ENCODE measurements at places on chromosomes 2 and 18.
A peak's percentile ranks its signal among the peaks of the same experiment; 100 is the strongest.

GRCh38 chr18:22560275-22560610, 142.5 kb upstream of the CTAGE1 start:
- no peak for DNase-seq

- DNase-seq: peak; percentile 69
These were observed 17.0 kb downstream of the THNSL2 start for GRCh38 chr2:88187038-88187676.

DNA sequence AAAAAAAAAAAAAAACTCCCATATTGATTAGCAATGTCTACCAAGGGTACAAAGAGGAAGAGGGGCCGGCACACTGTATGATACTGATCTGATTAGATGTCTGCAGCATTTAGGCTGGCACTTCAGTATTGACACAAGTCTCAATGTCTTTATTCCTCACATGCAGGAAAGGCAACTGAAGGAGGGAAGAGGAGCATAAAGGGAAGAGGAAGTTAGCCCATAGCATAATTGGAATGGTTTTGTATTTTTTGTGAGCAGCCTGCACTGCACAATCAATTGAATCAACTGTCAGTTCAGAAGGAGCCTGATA, 79.0 kb downstream of the DNER start:
- no peak for DNase-seq

DNA sequence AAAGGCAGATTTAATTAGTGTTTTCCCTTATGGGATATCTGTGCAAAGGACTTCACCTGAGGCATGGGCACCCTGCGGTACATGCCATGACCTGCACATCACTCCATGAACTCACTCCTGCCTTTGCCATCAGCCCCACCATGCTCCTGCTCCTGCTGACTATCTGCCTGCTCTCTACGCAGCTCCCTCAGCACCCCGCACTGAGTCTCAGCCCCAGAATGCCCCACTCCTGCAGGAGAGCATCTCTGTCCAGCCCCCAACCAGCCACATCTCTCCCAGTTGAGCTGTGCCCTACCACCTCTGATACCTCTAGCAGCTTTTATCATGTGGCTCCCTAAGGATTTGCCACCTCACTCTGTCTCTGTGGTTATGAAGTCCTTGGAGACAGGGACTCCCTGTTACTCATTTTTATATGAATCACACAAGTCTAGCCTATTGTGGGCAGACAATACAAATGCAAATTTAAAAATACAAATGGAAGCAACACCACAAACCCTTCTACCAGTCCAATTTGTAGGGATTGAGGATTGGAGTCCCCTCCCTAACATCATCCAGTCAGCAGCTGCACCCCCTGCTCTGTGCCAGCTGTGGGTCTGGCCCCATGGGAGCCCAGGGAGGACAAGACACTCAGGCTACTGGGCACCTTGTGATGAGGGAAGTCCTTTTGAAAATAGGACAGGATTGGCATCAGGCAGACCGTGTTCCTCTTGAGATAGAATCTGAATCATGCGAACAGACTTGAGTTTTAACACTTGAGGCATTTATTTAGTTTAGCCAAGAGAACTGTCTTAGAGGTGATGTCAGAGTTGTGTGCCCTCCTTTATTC, 689.6 kb upstream of the HS6ST1 start:
- peak; percentile 43 for DNase-seq

GRCh38 chr2:196653843-196654242, 14.3 kb downstream of the CCDC150 start:
- no peak for DNase-seq

GRCh38 chr2:121831841-121832240, 76.4 kb downstream of the TSN start:
- no peak for DNase-seq

DNA sequence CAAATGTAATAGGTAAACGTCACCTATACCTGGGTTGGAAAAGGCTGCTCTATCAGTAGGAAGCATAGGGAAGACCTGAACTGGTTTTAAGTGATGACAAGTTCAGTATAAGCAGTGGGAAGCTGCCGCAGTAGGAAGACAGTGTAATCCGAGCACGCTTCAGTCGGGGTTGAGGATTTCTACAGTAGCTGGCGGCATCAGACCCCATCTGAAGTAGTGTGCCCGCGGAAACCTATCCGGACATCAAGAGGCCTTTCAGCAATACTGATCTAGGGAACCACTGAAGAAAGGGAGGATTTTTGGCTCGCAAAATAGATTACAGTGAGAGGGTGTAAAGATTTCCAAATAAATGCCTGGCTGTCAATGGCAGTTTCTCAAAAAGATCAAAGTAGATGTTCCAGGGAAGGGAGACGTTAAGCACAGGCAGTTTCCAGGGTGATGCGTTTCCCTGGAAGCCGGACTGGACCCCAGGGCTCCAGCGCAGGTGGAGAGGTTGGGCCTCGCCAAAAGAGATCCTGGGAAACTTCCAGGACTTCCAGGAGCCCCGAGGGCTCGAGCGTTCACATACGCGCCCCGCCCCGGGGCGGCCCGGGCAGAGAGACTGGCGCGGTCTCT, 5.3 kb downstream of the LOXL3 start:
- DNase-seq: no peak

GRCh38 chr2:38615237-38615636, 12.5 kb upstream of the HNRNPLL start:
- no peak for DNase-seq

DNA sequence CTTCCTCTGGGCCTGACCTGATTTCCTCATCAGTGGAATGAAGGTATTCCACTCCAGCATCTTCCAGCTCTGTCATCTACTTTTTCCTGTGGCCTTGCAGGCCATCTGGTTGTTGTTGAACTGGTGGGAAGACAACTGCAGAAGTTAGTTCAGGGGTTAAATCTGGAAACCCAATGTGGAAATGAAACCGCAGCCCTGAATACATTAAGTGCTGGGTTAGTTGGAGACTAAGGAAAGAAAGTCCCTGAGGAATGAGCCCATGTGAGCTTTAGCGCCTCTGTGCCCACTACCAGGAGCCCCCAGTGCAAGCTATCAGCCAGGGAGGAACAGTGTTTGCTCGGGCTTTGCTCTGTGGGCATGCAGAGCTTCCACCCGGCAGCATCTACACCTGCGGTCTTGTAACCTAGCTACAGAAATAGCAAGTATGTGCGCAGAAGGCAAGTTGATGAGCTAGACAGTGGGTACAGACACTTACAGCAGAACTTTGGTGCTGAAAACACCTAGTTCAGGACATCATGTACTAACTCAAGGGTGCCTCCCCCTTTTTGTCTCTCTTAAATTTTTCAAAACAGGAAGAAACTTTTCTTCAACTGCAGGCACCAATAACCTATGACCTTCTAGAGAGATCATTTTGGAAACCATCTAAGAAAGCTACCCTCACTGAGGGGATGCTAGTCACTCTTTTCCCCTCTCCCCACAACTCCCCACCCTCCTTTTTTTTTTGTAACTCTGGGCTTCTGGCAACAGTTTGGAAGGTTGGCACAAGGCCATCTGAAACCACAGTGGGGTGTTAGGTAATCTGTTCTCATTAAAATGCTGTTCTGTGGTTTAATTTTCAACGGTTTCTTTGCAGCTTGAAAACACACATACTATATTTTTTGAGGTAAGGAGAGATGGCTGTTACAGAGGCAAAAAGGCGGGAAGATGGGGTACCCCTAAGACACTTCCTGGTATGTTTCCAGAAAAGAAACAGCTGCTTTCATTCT, 18.3 kb upstream of the CXCR4 start:
- peak; percentile 77 for DNase-seq

GRCh38 chr2:139790807-139791752, 1010.9 kb upstream of the NXPH2 start:
- DNase-seq: peak; percentile 50

DNA sequence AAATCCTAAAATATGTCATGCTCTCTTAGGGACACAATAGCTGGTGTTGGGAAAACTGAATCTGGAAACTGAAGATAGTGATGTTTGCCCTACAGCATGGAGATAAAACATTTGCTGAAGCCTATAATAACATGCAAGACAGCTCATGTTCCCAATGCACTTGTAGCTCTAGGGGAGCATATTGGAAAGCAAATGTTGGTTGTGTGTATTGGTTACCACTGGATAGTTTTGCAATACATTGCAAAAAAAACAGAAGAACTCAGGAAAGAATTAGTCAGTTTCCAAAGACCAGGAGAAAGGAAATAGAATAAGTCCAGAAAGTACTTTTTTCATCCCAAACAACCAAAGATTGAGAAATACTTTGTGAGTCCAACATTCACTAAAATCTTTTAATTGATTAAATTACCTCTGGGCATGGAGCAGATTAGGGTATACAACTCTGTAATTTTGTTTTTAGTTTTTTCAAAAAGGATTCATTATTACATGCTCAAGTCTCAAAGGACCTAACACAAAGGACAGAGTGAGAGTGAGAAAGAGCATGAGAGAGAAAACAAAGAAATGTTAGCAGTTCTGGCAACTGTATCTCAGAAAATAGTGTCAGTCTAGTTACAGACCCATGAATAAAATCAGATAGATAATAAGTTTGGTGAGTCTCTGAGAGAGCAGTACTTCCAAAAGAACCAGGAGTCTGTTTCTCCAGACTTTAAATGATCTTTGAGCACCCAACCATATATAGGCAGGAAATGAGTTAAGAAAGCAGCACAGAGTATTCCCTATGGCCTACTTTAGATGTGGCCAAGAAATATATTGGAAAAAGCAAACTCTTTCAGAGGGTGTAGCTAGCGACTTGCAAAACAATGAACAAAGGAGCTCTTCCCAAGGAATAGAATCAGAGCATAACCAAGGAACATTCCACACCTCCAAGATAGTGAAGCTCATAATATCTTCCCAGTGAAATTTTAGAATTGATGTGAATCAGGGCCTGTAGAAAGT, 36.6 kb upstream of the COL3A1 start:
- DNase-seq: peak; percentile 2

DNA sequence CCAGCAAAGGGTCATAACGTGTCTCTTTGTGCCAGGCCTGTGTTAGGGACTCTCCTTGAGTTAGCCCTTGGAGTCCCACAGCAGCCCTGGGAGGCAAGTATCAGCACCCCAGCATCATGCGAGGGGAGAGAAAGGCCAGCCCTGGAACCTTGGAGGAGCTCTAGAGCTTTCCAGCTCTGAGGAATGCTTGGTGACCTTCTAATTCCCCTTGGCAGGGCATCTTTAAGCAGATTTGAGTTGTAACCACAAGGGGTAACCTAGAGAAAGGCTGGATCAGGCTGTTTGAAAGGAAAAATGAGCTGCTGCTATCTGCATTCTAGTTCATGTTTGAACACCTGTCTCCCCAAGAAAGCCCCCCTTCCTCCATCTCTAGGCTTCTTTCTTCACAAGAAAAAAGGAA, 23.8 kb upstream of the ODC1 start:
- DNase-seq: no peak

DNA sequence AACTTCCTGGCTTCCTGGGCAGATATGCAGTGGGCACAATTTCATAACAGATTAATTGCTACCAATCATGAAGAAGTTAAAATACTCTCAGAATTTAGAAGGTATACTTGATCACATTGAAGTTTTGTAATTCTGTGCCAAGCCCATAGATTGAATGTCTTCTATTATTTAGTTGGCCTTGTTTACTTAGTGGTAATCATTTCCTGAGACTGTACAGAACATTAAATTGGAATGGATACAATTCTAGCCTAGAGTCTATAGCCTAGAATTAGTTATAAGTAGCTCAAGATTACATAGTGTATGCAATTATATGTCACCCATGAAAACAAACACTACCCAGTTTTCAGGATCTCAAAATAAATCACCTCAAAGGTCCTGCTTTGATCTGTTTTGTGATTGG, 615.8 kb downstream of the XIRP2 start:
- no peak for DNase-seq

DNA sequence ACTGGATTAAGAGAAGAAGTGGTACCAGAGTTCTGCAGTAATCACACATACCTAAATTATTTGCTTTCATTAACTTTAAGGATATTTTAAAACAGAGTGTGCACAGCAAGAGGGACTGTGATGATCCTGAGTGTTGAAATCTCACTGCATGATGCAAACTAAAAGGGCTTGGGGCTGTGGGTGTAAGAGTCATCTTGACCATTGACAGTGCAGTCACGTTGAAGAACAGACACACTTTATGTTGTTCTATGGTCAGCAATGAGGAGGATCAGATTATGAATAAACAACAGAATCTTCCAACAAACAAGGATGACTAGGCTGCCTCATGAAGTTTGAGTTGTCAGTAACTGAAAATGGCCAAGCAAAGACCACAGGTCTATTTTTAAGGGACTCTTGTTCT, 87.2 kb upstream of the GALNT5 start:
- DNase-seq: no peak

- DNase-seq: no peak
These were observed 329.7 kb upstream of the MEIS1 start for GRCh38 chr2:66105066-66105753.

DNA sequence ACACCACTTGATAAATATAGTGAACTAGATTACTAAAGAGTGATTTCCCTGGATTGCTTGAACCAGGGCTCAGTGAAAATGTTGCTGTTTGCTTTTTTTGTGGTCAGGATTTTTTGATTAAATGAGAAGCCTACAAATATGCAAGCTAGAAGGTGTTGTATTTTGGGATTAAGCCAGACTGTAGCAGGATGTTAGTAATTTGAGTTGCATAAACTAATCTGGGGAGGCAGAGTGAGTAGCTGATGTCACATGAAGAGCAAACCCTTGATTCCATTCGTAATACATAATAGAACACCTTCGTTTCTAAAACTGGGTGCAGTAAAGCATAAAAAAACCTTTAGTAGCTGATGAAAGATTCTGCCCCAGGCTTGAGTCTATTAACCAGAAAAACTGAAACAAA, 32.0 kb downstream of the NEDD4L start:
- peak; percentile 56 for DNase-seq

- DNase-seq: no peak
These were observed 239.2 kb upstream of the CWC22 start for GRCh38 chr2:180246268-180246667.

GRCh38 chr2:36769106-36769505, 72.6 kb downstream of the VIT start:
- DNase-seq: no peak

- no peak for DNase-seq
These were observed 26.9 kb upstream of the YWHAQ start for GRCh38 chr2:9657731-9658130.

- no peak for DNase-seq
These were observed 145.1 kb upstream of the CCDC195 start for GRCh38 chr2:224861266-224861665.

DNA sequence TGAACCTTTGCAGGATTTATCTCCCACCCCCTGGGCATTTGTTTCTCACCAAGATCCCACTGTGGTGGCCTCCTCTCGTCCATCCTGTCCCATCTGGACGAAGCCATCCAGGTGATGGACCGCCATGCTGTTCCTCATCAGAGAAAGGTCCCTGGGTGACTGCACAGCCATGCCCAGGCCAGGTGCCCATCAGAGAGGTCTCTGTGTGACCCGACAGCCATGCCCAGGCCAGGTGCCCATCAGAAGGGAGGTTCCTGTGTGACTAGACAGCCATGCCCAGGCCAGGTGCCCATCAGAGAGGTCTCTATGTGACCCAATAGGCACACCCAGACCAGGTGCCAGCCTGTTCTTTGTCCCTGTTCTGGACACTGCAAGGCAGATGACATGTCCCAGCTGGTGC, 360.9 kb upstream of the SALL3 start:
- DNase-seq: no peak

DNA sequence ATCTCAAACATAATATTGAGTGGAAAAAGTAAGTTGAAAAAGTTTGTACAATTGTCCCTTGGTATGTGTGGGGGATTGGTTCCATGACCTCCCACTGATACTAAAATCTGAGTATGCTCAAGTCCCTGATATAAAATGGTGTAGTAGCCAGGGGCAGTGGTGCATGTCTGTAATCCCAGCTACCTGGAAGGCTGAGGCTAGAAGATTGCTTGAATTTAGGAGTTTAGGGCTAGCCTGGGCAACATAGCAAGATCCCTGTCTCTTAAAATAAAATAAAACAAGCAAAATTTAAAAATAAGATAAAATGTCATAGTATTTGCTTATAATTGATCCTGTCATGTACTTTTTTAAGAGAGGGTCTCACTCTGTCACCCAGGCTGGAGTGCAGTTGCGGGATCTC, 122.0 kb downstream of the PTRHD1 start:
- no peak for DNase-seq

Measured in astrocyte of the hippocampus (primary cell).